ENCODE measurements at places on chromosomes 3 and 15.

GRCh38 chr15:83283138-83283812 is 1.2 kb downstream of the BNC1 start:
- DNase-seq = no peak

DNA sequence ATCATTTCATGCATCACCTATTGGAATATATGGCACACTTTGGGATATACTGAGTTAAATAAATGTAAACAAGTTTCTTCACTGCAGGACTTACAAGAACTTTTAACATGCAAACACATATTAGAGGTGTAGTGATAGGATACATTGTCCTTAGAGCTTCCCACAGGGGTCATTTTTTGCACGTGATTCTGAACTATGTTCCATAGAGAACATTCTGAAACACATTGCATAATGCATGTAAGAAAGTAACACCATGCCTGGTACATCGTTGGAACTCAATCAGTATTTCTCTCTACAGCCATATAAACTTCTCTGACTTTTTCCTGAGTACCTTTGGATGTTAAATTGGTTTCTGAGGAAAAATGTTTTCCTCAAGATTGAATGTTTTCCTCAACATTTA is 28.3 kb downstream of the MRAS start:
- no peak for DNase-seq

GRCh38 chr3:136332302-136332701 is 82.2 kb downstream of the PCCB start:
- no peak for DNase-seq

- no peak for DNase-seq
These were observed 58.8 kb downstream of the BTD start for GRCh38 chr3:15660055-15660935.

- no peak for DNase-seq
These were observed 219.3 kb upstream of the NR2E3 start for GRCh38 chr15:71591057-71591456.

- DNase-seq = no peak
These were observed 387.3 kb downstream of the FGF12 start for GRCh38 chr3:192340031-192340430.

- DNase-seq = no peak
These were observed 149.5 kb downstream of the ITPR1 start for GRCh38 chr3:4642611-4643010.

DNA sequence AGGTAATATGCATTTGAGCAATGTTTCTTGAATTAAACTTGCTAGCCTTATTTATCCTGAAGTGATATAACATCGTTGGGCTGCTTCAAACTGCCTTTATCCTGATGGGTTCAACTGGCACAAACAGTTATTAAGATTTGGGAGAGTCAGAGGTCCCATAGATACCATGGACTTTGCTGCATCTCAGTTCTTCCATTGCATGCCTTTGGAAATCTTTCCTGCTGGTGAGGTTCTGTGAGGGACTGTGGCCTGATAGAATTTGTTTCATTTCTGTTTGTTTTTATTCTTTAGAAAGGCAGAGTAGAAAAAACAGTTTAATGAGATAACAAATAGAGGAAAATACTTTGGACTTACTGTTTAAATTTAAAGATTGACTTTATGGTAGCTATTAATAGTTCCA is 508.3 kb downstream of the LPP start:
- DNase-seq = no peak

GRCh38 chr3:143172795-143173145 is 53.2 kb downstream of the CHST2 start:
- DNase-seq = no peak

- no peak for DNase-seq
These were observed 32.9 kb upstream of the TICRR start for GRCh38 chr15:89542369-89542768.

GRCh38 chr15:96160269-96160668 is 170.2 kb upstream of the NR2F2 start:
- no peak for DNase-seq

GRCh38 chr3:61665121-61665520 is 103.8 kb downstream of the PTPRG start:
- DNase-seq = no peak

DNA sequence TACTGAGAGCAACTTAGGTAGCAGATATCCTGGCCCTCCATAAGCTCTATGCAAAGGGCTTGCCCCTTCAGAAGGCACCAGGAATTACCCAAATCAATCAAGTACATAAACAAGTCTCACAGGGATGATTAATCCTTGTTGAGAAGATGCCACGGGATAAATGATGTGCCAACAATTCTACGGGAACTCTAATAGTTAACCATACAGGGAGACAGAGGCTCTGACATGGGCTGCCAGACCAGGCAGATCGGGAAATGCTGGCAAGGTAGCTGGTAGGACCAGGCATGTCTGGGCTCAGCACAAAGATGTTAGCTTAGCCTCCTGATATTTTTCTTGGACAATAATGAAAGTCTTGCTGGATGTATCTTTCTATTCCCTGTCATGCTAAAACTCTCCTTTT is 249.3 kb upstream of the THBS1 start:
- no peak for DNase-seq

- DNase-seq = no peak
These were observed 40.2 kb downstream of the SUCLG2 start for GRCh38 chr3:67614195-67614594.
